ENCODE measurements at places on chromosomes 3 and 15.

GRCh38 chr3:193614430-193614829, 21.4 kb downstream of the OPA1 start:
- no peak for DNase-seq

GRCh38 chr15:70956201-70956995, 63.8 kb downstream of the LRRC49 start:
- DNase-seq, result no peak

GRCh38 chr3:71465371-71466036, 118.0 kb downstream of the FOXP1 start:
- DNase-seq, result no peak

- DNase-seq, result no peak
Observed at GRCh38 chr15:57307527-57308169, 68.7 kb upstream of the CGNL1 start.

- no peak for DNase-seq
Observed at GRCh38 chr15:42034628-42035434, 14.0 kb upstream of the PLA2G4E start.

DNA sequence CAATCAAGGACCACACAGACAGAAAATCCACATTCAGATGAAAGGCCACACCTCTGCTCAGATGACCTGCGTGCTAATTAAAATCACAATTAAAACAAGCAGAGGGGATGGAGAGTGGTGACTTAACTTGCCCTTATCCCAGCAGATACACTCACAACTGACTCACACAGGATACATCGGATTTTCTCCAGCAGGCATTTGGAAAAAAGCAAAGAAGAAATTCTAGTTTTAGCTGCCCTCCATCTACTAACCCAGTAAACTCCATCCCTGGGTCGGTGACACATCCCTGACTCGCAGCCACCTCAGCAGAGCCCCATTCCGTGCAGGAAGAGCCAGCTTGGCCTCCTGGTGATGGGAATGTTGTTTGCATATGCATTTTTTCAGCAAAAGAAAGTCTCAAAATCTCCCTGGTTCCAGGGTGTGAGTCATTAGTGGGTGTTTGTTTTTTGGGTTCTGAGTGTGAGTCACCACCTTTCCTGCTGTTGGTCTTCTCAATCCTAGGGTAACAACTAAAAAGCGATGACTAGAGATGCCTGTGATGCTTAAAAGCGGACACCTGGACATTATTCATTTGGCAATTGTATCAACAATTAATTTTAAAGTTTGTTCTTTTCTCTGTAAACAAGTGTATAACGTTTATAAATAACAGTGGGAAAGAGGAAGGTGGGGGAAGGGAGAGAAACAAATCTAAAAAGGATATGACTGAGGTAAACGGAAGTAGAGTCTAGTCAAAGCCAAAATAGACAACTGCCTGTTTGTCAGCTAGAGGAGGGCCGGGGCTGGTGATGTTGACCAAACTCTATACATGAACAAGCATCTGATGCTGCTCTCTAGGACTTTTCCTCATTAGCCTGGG, 49.8 kb upstream of the SLC4A7 start:
- peak; percentile 95 for DNase-seq

GRCh38 chr3:111761309-111761795, 97.7 kb upstream of the PHLDB2 start:
- DNase-seq, result peak; percentile 68

GRCh38 chr3:64133987-64134386, 91.3 kb downstream of the PRICKLE2 start:
- DNase-seq, result no peak

- DNase-seq, result no peak
Observed at GRCh38 chr3:117218641-117219048, 509.1 kb downstream of the TUSC7 start.

- DNase-seq, result no peak
Observed at GRCh38 chr3:183814240-183814639, 11.1 kb downstream of the MAP6D1 start.

DNA sequence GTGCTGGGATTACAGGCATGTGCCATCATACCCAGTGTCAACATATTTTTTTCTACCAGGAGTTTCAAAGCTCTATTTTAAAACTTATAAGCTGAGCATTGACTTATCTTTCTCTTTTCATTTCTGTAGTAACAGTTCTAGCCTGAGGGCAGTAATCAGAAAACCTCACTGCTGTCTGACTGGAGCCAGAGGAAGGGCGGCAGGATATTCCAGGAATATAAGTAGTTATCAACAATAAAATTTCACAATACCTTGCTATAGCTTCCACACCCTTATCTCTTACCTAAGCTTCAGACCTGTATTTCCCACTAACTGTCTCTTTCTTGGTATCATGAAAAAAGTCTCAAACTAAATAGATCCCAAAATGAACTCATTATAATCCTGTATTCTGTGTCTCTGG, 5.1 kb upstream of the NEDD4 start:
- DNase-seq, result no peak

- no peak for DNase-seq
Observed at GRCh38 chr15:100937171-100937570, 18.0 kb downstream of the LRRK1 start.

DNA sequence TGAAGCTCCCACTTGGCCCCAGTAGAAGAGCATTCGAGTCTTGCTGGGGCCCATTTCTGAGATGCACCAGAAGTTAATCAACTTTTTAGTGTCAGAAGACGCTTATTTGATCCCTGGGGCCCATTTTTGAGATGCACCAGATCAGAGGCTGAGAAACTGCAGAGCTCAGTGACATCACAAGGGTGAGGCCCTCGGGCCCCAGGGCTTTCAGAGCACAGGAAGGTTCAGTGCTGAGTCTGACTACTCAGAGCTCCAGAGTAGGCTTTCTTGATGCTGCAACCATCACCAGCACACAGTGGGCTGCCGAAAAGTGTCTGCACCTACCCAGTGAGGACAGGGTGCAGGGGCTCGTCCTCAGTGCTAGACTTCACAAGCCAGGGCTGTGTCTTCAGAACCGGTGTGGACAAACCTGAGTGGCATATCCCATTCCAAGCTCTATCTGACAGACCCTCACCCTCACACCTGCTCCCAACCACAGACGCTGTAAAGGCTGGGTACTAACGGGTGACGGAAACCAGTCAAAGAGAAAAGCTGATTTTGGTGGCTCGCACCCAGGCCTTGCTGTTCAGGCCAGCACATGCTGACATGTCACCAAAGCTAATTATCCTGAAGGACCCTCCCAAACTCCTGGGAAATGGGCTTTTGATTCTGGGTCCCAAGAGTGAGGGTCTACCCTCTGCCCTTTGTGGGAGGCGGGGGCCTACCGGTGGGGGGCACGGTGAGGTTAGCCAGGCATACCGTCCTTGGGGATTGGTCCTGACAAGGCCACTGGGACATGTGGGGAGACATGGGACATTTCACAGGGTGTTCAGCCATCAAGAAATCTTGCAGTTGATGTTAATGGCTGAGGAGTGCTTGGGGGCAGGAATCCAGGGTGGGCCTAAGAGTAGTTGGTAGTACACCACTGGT, 83.0 kb downstream of the PDCD6IP start:
- no peak for DNase-seq

DNA sequence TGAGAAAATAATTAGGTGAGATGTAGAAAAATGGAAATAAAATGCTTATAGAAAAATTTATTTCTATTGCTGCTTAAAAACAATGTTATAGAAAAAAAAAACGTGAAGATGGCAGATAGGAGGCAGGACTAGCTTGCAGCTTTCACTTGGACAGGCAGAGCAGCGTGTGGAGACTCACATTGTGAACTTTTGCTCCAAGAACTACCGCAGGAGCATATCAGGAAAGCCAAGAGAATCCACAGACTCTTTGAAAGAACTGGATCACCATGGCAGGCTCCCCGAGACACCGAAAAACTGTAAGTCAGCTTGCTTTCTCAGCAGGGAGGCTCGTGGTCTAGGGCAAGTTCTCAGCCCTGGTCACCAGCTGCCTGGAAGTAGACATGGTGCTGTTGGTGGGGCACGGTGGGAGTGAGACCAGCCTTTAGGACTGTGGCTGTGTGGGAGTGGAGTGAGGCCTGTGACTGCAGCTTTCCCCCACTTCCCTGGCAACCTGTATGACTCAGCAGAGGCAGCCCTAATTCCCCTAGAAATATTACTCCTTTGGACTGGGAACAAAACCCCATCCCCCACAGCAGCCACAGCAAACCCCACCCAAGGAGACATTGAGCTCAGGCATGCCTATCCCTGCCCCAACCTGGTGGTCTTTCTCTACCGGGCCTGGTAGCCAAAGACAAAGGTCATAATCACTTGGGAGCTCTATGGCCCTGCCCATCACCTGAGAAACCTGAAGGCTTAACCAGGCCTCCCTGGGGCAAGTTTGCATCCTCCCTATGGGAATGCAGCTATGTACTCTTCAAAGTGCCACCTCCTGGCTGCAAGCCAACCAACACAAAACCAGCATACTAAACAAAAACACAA, 22.8 kb downstream of the STRIT1 start:
- no peak for DNase-seq

- DNase-seq, result peak; percentile 32
Observed at GRCh38 chr15:99212406-99212805, 37.0 kb downstream of the TTC23 start.

DNA sequence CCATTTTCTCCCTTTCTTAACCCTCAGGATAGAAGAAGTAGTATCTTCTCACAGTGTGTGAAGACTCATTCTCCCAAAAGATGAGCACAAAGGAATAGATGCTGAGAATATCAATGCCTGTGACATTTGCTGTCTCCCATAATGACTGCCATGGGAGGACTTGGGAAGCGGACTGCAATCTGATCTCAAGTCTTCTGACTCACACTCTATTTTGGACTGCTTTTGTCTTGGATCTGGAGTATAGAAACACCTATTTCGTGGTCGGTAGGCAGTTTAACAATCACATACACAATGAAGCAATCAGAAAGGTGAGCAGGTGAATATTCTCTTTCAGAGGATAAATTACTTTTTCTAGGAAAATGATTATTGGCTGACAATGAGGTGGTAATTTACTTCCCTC, 852.0 kb downstream of the FHIT start:
- DNase-seq, result no peak

- no peak for DNase-seq
Observed at GRCh38 chr15:98873441-98874218, 134.0 kb downstream of the PGPEP1L start.

- DNase-seq, result no peak
Observed at GRCh38 chr15:62506217-62506805, 341.2 kb upstream of the C2CD4B start.

DNA sequence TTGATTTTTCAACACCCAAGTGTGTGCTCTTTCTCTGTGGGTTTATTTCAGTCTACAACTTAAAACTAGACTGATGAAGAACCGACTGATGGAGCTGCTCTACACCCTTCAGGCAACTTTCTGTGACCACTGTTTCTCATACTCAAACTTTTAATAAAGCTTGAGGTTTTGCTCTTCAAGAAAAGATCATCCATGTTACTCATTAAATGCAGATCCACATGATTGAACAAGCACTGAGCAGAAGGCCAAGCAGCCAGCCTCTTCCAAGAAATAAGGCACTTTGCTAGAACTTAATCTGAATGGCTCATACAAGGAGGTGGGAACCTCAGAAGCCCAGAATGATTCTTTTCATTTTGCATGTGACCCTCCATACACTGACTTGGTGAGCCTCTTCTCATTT, 8.7 kb downstream of the SLC27A2 start:
- peak; percentile 23 for DNase-seq

DNA sequence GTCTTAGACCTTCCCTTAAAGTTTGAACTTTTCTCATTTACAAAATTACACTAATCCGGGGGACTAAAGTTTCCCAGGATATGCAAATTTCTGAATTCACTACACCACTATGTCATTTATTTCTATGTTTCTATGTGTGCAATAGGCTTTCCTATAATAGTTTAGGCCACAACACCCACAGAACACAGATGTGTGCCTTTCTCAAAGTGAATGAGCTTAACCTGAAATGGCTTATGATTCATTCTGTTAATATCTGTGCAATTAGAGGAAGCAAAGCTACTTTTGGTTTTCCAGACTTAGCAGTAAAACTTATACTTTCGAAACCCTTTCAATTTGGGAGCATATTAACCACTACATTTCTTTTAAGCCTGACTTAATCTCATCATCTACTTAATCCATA, 748.1 kb downstream of the GBE1 start:
- DNase-seq, result no peak

DNA sequence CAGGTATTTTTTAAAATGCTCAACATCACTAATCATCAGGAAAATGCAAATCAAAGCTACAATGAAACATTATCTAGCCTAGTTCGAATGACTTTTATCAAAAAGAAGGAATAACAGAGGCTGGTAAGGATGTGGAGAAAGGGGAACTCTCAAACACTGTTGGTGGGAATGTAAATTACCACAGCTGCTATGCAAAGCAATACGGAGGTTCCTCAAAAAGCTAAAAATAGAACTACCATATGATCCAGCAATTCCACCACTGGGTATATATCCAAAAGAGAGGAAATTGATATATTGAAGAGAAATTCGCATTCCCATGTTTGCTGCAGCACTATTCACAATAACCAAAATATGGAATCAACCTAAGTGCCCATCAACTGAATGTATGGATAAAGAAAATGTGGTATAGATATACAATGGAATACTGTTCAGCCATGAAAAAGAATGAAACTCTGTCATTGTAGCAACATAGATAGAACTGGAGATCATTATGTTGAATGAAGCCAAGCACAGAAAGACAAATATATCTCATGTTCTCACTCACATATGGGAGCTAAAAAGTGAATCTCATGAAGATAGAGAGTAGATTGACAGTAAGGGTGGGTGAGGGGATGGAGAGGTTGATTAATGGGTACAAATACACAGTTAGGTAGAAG, 19.7 kb upstream of the CLN6 start:
- no peak for DNase-seq

DNA sequence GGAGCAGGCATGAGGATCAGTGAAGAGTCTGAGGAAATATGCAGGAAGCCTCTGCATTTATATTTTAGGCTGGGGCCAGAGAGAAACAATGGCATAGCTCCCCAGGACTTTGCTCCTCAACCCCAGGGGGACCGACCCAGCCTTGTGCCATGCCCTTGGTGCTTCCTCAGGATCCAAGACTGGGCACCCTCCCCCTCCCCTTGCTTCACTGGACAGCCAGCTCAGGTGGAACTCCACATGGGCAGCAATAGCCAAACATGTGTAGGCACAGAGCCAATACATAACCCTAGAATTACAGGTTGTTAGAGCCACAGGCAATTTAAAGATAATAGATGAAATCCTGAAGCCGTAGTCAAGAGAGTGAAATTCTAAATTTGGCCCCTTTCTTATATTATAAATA, 73.0 kb upstream of the ETV5 start:
- DNase-seq, result no peak

- DNase-seq, result no peak
Observed at GRCh38 chr3:14141144-14141543, 16.3 kb downstream of the TMEM43 start.

GRCh38 chr3:137992592-137992991, 17.4 kb upstream of the CLDN18 start:
- DNase-seq, result no peak

GRCh38 chr15:72766780-72767179, 16.8 kb downstream of the ADPGK start:
- DNase-seq, result no peak

DNA sequence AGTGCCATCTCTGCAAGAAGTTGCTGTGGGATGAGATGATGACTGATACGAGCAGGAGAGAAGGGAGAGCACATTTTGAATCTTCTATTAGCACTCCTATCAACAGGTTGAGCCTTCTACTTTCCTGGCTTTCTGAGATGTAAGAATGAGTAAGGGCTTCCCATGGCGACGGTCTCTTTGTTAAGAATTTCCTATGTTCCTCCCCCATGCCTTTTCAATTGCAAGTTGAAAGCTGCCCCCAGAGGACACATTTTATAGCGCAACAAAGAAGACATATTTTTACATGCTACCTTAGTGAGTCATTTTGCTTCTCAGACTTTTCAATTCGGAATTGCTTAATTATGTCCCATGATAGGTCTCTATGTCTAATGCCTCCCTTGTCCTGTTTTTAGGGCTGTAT, 71.3 kb upstream of the LRTM1 start:
- DNase-seq, result peak; percentile 45

Data from kidney epithelial cell (primary cell).